ENCODE measurements at places on chromosomes 12 and 14.

GRCh38 chr12:45991284-45992249 is 1.2 kb upstream of the SCAF11 start:
- peak; percentile 59 for DNase-seq

- DNase-seq, result peak; percentile 74
Observed at GRCh38 chr14:76904740-76905569, 78.7 kb downstream of the LRRC74A start.

DNA sequence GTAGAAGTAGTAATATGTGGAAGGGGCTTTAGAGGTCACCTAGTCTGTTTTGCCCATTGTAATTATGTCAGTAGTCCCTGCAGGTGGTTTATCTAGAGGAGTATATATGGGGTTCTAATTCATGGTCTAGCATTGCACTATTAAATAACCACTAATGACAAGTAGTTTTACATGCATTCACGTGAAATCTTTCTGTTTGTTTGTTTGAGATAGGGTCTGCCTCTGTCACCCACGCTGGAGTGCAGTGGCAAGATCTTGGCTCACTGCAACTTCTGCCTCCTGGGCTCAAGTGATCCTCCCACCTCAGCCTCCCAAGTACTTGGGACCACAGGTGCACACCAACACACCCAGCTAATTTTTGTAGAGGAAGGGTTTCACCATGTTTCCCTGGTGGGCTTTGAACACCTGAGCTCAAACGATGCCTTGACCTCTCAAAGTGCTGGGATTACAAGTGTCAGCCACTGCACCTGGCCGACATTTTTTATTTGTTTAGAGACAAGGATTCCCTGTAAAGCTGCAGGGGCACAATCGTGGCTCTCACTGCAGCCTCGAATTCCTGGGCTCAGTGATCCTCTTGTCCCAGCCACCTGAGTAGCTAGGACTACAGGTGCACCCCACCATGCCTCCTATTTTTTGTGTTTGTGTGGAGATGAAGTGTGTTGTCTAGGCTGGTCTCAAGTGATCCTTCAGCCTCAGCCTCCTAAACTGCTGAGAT is 12.0 kb upstream of the PSEN1 start:
- DNase-seq, result no peak

DNA sequence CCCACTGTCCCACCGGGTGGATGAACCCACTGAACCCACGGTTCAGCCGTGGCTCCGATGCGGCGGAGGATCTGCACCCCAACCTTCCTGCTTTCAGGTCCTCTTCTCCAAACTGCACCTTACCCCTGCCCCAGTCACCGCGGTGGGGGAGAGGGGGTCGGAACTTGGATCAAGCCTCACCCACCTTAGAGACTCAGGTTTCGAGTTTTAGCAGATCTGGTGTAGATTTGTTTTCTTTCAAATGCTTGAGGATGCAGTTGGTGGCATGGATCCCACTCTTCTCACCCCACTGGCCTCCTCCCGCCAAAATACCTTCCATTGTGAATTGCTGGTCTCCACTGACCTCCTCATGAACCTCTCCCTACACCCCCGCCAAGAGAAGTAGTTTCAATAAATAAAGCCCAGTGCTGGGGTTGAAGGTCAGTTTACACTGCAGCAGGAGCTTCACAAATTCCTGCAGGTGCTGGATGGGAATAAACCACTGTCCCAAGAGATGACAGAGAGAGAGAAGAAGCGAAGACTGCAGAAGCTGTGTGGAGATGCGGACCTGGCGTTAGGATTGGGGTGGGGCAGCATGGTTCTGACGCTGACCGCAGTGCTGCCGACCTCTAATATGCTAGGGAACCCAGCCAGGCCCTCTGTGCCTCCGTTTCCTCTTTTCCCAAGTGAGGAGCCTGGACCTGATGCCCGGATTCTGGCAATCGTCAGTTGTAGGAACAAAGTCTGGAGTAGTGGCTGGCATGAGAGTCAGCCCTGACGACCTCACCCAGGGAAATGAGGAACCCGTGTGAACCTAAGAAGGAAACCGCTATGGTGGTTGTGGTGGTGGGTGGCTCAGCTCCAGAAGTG is 7.4 kb downstream of the TTC6 start:
- DNase-seq, result no peak

DNA sequence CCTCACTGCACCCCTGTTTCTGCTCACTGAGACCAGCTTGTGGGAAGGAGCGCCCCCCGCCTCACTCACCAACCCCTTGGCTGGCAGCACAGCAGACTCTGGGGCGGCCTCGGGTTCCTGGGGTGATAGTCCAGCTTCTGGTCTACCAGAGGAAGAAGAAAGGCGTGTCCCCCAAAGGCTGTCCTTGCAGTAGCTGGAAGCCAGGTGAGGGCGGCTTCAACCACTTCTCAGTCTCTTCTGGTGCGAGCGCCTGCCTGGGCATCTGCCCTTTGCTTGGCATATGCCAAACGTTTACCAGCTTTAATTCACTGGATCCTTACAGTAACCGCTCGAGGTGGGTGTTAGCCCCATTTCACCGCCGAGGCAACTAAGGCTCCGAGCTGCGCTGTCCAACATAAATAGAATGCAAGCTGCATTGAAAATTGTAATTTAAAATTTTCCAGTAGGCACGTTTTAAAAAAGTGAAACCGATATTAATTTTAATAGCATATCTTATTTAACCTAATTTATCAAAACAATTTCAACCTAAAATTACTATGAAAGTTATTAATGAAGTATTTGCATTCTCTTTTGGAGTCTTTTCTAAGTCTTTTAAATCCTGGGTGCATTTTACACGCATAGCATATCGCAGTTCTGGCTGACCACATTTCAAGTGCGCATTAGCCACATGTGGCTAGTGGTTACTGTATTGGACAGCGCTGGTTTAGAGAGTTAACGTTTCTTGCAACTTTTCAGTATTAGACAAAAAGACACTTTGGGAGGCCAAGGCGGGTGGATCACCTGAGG is 872 bp downstream of the FAM177A1 start:
- no peak for DNase-seq

GRCh38 chr12:21881965-21882364 is 59.3 kb downstream of the ABCC9 start:
- no peak for DNase-seq

DNA sequence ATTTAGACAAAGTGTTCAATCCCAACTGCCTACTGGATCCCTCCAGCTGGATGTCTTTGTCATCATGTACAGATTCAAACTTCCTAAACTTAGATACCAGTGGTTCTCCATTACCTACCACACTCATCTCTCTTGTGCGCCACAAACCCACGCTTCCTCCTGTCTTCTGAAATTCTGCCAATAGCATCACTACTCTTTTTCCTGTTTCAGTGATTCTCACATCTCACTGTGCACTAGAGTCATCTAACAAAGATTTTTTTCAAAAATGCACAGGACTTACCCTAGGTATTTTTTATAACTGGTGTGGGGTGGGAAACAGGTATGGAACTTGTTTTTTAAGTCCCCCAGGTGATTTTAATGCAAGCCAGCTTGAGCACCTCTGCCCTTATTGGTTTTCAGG is 5.9 kb downstream of the PSMB5 start:
- no peak for DNase-seq

GRCh38 chr14:72433511-72433910 is 460.4 kb downstream of the DPF3 start:
- DNase-seq, result no peak

GRCh38 chr12:96850676-96851075 is 56.4 kb upstream of the NEDD1 start:
- DNase-seq, result no peak

- DNase-seq, result no peak
Observed at GRCh38 chr12:40153432-40153831, 47.6 kb upstream of the SLC2A13 start.

DNA sequence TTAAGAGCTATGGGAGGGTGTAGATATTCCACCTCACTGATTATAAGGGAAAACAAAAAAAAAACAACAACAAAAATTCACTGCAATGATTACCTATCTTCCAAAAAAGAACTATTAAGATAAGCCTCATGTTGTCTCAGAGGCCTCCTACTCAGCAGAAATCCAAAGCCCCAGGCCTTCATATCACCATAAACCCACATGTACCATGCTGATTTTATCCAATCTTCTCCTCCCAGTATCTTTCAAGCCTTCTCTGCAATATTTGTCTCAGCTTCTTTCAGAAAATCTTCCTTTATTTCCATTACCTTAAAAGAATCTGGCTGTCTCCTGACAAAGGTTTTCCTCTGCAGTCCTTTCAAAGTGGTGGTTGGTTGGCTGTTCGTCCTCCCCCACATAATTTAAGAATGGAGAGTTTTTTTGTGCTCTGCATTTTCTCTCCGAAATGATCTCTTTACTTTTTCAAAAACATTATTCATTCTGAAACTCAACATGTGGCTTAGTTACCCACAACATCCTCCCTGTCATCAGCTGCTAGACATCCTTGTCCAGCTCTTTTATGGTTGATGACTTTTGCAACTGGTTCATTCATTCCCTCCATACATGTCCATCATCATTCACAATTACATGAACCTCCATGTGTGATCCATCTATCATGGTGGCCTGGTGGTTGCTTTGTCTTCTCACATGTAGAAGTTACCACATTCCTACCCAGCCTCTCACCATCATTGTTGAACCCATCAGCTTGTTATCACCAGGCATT is 2.9 kb upstream of the EPYC start:
- no peak for DNase-seq

- no peak for DNase-seq
Observed at GRCh38 chr14:75140620-75141019, 13.8 kb upstream of the NEK9 start.

DNA sequence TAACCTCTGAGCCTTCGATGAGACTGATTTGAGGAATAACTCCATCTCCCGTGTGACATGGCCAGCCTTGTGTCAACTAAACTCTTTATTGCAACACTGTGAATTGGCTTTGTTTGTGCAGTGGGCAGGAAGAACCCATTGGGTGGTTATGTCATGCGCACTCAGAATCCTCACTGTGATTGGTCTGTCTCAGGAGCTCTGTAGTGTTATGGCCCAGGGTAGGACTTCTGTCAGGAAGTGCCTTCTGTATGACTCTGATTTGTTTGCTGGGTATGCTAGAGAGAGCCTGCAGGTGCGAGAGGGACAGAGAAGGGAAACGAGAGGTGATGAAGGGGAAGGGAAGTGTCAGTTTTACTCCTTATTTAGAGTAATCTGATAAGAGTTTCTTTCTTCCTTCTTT is 71.5 kb upstream of the DCD start:
- DNase-seq, result no peak

DNA sequence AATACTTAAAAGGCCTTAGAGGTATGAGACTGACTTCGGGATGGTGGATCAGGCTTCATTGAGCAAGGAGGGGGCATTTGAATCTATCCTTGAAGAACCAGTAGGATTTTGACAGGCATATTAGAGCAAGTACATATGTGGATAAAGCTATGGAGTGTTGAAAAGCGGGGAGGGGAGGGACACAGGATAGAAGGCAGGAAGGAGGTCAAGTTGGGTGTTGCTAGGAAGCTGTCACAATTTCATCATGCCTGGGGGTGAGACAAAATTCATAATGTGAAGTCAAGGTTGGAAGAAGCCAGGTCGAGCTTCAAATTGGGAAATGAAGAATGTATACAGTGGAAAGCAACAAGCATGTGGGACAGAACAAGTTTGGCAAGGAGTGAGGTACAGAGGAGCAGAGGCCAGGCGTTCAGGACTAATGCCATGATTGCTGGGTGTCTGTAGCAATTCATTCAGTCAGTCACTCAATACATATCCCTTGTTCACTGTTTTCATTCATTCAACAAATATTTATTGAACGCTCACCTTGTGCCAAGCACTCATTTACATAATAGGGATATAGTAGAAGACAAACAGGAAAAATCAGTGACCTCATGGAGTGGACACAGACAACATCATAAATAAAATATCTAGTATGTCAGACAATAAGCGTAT is 58.3 kb upstream of the LTA4H start:
- DNase-seq, result no peak

- peak; percentile 48 for DNase-seq
Observed at GRCh38 chr12:113070117-113070906, 13.8 kb downstream of the DTX1 start.

DNA sequence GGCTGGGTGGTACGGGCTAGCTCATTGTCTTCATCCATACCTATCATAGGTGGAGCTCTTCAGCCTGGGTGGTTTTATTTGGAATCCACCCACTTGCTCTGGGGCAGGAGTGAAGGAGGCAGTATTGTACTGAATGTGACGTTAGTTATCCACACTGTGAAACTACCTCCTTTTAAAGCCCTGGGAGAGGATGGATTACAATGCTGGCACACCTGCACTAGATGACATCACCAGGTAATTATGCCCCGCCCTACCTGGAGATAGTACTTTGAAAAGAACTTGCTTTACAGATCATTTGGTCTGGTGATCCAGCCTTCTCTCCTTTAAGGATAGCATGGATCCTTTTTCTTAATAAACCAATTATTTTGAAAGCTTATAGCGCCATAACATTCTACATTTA is 78.0 kb downstream of the B4GALNT3 start:
- no peak for DNase-seq

DNA sequence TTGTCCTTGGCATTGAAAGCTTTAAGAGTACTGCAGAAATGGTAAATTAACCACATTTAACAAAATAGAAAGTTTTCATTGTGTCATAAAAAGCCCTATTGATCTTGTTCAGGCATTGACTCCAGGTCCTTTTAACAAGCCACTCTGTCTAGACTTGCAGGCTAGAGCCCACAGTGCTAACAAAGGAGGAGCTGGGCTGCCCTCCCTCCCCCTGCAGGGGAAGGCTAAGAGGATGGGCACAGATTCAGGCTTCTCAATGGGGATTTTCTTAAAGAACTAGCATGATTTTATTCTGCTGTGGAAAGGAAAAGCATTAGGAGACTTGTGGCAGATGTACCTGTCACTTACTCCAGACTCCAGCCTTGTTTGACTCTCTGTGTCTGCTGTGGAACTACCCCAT is 463.6 kb downstream of the NRXN3 start:
- no peak for DNase-seq

GRCh38 chr14:75155169-75155568 is 21.2 kb downstream of the TMED10 start:
- no peak for DNase-seq

DNA sequence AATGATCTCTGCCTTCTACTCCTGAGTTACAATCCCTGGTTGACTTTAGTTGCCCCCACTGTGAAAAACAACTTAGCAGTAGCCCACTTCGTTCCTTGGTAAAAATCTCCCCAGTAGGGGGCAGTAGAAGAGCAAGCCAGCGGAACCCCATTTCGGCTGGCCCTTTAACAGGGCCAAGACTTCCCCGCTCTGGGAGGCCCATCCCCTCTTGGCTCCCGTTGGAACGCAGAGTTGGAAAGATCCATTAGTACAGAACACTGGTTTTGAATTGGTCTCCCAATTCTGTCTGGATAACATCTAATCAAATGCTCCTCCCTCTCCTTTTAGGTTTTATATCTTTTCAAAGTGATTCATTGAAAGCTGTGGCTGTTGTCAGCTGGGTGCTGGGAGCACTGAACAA is 1133.3 kb downstream of the BCL11B start:
- DNase-seq, result peak; percentile 67

GRCh38 chr12:123670882-123671728 is at the start of gene TCTN2:
Gene TCTN2 (plus strand): TSS chr12:123671113. CDS start chr12:123671241, 128 bp downstream.
- peak; percentile 88 for DNase-seq

GRCh38 chr14:96888593-96888992 is 91.4 kb downstream of the VRK1 start:
- no peak for DNase-seq
